ENCODE measurements at places on chromosomes 1 and 21. TPM values are rescaled to one million over a fixed set of nuclear protein-coding genes. Genes with fewer than 3 reads are reported as not detected.
A peak's percentile ranks its signal among the peaks of the same experiment; 100 is the strongest.

DNA sequence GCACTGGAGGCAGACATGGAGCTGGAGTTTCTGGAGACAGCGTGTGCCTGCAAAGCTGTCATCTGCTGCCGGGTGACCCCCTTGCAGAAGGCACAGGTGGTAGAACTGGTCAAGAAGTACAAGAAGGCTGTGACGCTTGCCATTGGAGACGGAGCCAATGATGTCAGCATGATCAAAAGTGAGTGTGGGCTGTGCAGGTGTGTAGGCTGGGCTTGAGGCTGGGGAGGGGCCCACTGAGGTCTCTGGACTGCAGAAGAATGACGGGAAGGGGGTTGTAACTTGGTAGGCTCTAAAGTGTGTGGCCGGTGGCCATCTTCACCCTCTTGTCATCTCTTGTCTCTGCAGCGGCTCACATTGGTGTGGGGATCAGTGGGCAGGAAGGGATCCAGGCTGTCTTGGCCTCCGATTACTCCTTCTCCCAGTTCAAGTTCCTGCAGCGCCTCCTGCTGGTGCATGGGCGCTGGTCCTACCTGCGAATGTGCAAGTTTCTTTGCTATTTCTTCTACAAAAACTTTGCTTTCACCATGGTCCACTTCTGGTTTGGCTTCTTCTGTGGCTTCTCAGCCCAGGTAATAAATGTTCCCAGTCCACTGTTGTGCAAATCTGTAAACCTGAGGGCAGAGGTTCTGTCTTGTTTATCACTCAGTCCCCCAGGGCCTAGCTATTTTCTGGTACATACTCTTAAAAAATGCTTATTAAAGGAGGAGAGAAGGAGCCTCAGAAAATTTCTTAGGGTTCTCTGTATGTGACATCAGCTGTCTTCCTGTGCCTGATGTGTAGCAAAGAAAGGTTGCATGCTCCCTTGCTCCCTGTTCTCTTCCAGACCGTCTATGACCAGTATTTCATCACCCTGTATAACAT is 19.9 kb downstream of the ATP8B2 start:
- no peak for DNase-seq

GRCh38 chr21:14763695-14764064 is 217.6 kb upstream of the SAMSN1 start:
- no peak for DNase-seq

DNA sequence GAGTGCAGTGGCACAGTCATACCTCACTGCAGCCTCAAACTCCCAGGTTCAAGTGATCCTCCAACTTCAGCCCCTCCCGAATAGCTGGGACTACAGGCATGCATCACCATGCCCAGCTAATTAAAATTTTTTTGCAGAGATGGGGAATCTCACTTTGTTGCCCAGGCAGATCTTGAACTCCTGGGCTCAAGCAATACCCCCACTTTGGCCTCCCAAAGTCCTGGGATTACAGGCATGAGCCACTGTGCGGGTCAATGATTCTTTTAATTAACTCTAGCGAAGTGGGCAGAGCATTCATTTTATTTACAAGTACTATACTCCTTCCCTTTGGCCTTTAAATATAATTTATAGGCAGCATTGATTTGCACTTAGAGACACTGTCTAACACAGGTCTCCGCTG is 2.5 kb upstream of the OTUD3 start:
- no peak for DNase-seq

The IFI44L gene
- polyA plus RNA-seq = 2.2 TPM

GRCh38 chr1:111988743-111989453 is 570 bp downstream of the KCND3 start:
- peak; percentile 12 for DNase-seq

GRCh38 chr1:44290250-44291094 is 64.6 kb downstream of the ERI3 start:
- no peak for DNase-seq
